ENCODE measurements at places on chromosomes 7 and 10. TPM values are rescaled to one million over a fixed set of nuclear protein-coding genes. Genes with fewer than 3 reads are reported as not detected.

The HOXA7 gene
- total RNA-seq, result 2.9 TPM

The ASB10 gene
- not detected for total RNA-seq

The CCDC136 gene
- 3.1 TPM for total RNA-seq

The GRIFIN gene
- not detected for total RNA-seq

The LLCFC1 gene
- total RNA-seq, result not detected

The SNX10 gene
- 73.8 TPM for total RNA-seq

The ATG9B gene
- total RNA-seq, result 0.17 TPM

Data from upper lobe of right lung (tissue), 1 donor.